Activated naive CD4-positive, alpha-beta T cell treated with Interleukin-2 at 50 U/mL for 16 hours (primary cell): ENCODE measurements at places on chromosomes 11 and 22.

DNA sequence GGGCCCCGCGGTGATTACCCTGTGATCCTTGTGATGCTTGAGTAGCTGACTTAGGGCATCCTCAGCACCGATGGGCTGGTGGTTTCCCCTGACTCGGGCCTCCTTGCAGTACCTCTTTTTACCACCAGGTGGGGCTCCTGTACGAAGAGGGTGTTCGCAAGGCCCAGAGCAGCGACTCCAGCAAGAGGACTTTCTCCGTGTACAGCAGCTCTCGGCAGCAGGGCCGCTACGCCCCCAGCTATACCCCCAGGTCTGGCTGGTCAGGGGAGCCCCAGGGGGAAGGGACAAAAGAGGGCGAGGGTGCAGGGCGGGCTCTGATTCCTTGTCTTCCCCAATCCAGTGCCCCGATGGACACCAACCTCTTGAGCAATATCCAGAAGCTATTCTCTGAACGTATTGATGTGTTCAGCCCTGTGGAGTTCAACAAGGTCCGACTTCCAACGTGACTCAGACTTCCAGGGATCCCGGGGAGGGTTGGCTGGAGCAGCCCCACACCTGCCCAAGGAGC lies 1.3 kb upstream of the TM7SF2 start:
- peak; percentile 97 for DNase-seq

- peak; percentile 35 for DNase-seq
These were observed 5.4 kb downstream of the HYOU1 start for GRCh38 chr11:119051440-119052162.

DNA sequence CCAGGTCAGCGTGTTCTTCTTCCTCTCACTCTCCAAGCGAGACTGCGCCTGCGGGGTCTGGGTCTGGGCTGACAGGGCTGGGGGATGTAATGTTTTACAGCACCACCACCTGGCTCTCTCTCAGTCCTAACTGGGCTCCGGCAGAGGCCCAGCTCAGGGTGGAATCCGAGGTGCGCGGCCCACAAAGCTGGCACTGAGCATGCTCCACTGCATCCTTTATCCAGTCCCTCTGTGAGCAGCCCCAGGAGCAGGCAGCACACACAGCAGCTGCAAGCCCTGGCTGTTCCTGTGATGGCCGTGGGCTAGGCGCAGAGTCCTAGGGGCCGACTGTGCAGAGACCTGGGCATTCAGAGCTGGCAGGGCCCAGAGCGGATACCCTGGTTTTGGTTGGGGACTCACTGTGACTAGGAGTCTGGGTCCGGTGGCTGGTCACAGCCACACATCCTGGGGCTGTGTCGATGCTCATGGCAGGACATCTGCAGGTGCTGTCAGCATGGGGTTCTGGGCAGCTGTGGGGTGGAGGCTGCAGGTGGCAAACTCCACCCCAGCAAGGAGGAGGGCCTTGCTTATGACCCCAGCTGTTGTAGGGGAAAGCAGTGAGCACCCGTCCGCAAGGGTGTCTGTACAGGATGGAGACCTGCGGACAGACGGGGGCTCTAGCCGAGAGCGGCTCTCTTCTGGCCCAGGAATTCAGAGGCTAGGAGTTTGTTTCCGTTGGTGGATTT lies 4.0 kb downstream of the LRRC75B start:
- no peak for DNase-seq

- no peak for DNase-seq
These were observed 360.3 kb downstream of the TENM4 start for GRCh38 chr11:79080551-79080950.

DNA sequence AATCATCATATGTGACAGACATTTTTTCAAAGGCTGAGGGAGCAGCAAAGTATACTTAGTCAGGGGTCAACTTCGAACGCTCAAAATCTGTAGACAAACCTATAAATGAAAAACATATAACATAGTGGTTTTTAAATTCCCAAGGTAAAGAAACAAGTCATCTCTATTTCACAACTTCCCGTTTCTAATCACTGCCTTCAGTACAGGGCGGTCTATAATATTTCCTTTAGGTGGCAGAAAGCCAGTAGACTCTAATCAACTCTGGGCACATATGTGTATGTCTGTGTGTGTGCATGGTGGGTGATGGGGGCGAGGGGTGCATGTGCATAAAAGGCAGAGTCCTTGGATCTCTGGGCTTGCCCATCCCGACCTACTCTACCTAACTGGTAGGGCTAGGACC lies 55.0 kb upstream of the ARFGAP3 start:
- DNase-seq, result no peak

- DNase-seq, result no peak
These were observed 7.0 kb downstream of the DNAJB13 start for GRCh38 chr11:73957654-73958361.

- DNase-seq, result no peak
These were observed 24.6 kb downstream of the MYBPC3 start for GRCh38 chr11:47327949-47328348.

- no peak for DNase-seq
These were observed 32.5 kb upstream of the GRAMD4 start for GRCh38 chr22:46587492-46588278.

- DNase-seq, result no peak
These were observed 6.9 kb upstream of the PRAME start for GRCh38 chr22:22565981-22566380.

DNA sequence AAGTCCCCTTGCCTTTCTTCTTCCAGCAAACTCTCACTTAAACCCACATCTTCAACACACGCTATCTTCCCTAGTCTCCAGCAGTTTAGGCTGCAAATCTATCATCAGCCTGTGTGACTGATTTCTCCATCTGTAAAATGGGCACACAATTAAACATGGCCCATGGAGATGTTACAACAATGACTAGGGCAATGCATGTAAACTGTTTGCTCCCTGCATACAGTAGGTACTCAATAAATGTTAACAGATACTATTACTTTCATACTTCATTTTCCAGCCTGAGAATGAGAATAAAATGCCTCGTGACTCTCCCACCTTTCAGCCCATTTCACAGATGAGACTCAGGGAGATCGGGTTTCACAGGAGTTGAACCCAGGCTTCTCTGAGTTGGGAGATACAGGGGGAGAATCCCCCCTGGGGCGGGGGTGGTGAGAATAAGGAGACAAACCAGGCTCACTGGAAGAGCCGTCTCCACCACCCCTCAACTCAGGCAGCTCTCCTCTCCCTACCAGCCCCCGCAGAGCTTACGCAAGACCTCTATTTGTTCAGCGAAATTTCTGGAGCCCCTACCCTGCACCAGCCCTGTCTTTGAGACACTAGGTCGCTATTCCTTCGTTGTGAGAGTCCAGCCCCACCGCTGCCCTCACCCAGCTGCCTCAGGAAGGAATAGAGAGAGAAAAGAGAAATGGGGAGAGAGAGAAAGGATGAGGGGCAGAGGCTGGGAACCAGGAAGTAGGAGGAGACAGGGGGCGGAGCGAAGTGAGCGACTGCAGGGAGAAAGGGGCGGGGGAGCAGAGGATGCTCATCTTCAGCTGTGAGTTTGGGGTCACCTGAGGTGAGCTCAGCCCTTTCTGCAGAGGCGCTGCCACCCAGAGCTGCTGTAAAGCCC lies 42.1 kb upstream of the KLHL35 start:
- peak; percentile 54 for DNase-seq

- DNase-seq, result no peak
These were observed 141.9 kb downstream of the TMEM135 start for GRCh38 chr11:87179621-87180020.

DNA sequence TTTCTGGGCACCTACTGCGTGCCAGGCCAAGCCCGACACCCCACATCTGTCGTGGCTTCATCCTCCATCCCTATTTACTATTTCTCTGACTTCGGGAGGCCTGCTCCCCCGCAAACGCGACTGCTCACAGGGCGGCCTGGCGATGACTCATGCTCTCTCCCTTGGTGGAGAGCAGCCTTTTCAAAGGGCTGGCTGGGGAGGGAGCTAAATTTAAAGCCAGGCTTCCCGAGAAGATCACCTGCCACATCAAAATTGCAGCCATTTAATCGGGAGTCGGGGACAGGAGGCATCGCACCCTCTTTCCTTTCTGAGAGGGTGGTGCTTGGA lies 24.9 kb upstream of the SHISAL1 start:
- no peak for DNase-seq

GRCh38 chr11:71537537-71537936 lies 288 bp upstream of the KRTAP5-8 start:
- no peak for DNase-seq

DNA sequence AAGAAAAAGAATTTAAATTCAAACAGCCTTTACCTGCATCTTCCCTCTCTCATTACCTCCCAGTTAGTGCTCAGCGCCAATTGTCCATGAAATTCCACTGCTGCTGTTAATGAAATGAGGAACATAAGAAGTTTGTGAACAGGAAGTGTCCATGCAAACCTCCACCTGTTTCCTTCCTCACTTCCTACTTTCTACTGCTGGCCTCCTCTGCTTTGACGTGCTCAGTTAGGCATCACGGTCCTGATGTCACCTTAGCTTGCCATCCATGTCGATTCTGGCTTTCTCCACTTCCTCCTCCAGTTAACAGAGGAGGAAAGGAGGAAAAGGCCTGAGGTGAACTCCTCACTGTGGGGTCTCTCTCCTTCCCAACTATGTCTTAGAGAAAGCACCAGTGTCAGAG lies 26.9 kb upstream of the HTR3A start:
- no peak for DNase-seq

GRCh38 chr22:22616636-22617035 lies 27.8 kb upstream of the GGTLC2 start:
- peak; percentile 6 for DNase-seq

GRCh38 chr11:116229236-116229970 lies 543.4 kb downstream of the BUD13 start:
- no peak for DNase-seq

DNA sequence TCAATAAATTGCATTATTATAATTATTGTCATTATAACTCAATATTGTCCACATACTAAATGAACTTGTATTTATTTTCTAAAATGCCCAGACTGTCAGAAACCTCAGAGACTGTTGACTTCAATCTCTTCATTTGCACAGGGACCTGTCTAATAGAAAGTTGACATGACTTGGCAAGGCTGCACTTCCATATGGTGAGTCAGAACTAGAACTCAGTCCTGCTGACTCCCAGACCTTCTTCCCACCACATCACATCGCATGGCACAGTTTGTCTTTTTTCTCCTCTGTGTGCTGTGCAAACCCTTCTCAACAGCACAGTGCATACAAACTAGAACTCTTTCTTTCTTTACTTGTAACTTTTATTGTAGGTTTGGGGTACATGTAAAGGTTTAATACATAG lies 215.1 kb upstream of the BLID start:
- no peak for DNase-seq

DNA sequence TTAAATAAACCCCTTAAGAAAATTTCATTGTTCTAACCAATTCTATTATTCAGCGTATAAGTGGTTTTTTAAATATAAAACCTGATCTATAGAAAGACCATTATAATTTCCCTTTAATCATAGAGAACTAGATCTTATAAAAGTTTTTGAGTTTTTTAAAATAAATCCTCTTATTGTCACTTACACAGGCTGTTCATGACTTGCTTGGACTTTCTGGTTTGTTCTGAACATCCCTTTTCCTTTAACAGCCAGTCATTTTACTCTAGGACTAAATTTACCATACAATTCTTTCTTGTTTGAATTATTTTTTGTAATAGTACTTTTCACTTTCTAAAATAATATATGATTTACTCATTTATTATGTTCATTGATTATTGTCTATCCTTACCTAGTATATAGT lies 4.7 kb downstream of the NXPE2 start:
- no peak for DNase-seq

DNA sequence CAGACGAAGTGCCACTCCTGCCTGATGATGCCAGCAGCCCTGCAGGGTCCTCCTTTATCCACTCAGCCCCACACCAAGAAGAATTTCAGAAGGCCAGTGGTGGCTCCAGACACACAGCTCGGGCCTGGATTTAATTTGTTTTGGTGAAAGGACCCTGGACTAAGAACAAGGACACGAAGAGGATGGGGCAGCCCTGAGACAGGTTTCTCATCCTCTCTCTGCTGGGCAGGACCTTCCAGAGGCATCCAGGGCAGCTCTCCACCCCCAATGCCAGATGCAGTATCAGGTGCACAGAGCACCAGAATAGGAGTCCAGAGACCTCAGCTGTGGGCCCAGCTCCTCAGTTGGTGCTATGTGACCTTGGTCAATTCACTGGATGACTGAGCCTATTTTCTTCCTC lies 72.0 kb downstream of the TRIM29 start:
- DNase-seq, result no peak

GRCh38 chr11:74157169-74157568 lies 13.6 kb downstream of the C2CD3 start:
- DNase-seq, result no peak

- DNase-seq, result no peak
These were observed 7.2 kb downstream of the ADAMTS15 start for GRCh38 chr11:130455483-130456127.

GRCh38 chr11:75547617-75548058 lies 14.4 kb upstream of the SERPINH1 start:
- peak; percentile 18 for DNase-seq

- DNase-seq, result no peak
These were observed 21.3 kb upstream of the KRTAP5-7 start for GRCh38 chr11:71505781-71506180.

- DNase-seq, result no peak
These were observed 159.9 kb downstream of the TTC17 start for GRCh38 chr11:43518408-43519160.

DNA sequence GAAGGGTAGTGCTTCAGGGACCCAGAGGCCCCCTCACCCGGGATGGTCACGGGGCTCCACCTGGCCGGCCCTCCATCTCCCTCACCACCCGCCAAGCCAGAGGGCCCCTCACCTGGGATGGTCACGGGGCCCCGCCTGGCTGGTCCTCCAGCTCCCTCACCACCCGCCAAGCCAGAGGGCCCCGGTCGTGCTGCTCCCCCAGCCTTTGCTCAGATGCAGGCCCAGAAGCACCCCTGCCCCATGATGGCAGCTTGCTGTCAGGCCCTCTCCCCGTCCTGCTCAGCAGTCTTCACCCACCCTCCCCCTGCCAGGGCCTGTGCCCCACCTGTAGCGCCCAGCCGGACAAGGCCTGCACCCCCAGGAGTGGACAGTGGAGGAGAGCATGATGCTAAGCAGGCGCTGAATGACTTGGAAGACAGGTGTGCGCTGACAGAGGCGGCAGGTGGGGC lies 7.3 kb downstream of the DENND6B start:
- DNase-seq, result no peak

GRCh38 chr11:124600621-124601320 lies 10.5 kb upstream of the PANX3 start:
- DNase-seq, result no peak

DNA sequence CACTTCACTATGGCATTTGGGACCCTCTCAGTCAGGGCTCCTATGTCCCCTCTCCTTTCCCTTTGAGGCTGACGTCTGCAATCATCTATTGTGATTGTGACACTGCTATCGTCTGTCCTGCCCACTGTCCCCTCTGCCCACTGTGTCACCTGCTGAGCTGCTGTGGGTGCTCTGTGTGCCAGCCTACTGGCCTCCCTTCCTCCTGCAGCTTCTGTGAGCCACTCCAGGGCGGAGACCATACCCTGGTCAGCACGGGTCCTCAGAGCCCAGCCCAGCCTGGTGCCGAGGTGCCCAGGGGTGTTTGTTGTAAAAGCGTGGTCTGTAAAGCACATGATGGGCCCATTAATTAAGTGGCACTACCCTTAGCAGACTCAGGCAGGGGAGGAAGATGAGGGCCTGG lies 29.4 kb downstream of the MPPED1 start:
- no peak for DNase-seq

GRCh38 chr11:2166091-2166851 lies 5.3 kb upstream of the INS start:
- peak; percentile 36 for DNase-seq

GRCh38 chr11:66432597-66432996 lies 6.1 kb downstream of the MRPL11 start:
- no peak for DNase-seq
